ENCODE measurements at places on chromosomes 7 and 10.
A peak's percentile ranks its signal among the peaks of the same experiment; 100 is the strongest.

DNA sequence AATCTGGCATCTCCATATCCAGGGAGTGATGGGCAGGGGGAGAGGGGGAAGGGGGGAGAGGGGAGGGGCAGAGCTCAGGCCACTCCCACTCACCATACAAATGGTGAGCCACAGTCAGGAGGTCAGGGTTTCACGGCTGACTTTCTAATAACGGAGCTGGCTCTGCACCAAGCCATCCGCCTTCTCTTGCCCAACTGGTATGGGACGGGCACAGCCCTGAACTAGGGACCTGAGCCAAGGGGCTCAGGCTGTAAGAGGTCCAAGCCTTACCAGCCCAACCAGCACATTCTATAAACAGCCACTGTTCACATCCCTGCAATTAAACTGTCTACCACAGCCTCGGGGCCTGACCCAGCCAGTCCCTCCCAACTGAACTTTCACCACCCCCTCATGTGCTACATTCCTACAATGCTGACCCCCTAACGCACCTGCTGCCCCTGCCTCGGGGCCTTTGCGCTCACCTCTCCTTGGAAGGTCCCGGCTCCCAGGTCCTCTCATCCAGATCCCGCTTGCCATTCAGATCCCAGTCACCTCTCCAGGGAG lies 32.5 kb downstream of the RGS10 start:
- DNase-seq = no peak

DNA sequence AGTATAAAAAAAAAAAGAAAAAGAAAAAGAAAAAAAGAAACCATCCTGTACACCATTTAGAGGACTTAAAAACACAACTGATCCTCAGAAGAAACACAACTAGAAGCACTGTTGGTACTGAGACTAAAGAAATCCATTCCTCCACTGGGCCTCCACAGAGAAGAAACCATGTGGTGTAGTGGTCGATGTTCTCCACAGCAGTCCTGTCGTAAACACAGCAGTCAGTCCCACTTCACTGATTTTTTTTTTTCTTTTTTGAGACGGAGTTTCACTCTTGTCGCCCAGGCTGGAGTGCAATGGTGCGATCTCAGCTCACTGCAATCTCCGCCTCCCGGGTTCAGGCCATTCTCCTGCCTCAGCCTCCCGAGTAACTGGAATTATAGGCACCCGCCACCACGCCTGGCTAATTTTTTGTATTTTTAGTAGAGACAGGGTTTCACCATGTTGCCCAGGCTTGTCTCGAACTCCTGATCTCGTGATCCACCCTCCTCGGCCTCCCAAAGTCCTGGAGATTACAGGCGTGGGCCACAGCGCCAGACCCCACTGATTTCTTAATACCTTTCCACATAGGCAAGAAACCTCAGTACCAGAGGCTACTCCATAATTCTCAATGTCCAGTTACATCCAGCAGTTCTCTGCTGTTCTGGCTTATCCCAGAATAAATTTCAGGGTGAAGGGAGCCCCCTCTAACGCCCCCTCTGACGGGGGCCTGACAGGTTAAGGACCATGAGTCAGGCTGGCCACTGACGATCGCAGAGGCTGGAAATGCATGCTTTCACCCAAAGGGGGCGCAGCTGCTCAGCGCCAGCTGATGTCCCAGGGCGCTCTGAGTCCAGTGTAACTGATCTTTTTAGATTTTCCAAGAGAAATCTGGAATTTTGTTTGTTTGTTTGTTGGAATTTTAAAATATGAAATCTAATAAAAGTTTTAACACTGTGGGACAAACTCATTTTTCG lies 24.8 kb upstream of the FFAR4 start:
- DNase-seq = peak; percentile 54

GRCh38 chr10:18955061-18955460 lies 93.5 kb upstream of the MALRD1 start:
- DNase-seq = no peak

- DNase-seq = no peak
Measured at GRCh38 chr7:40848541-40849221, 713.9 kb downstream of the SUGCT start.

- no peak for DNase-seq
Measured at GRCh38 chr10:30199376-30200016, 140.1 kb upstream of the JCAD start.

GRCh38 chr10:89478085-89478738 lies 57.2 kb downstream of the SLC16A12 start:
- no peak for DNase-seq

DNA sequence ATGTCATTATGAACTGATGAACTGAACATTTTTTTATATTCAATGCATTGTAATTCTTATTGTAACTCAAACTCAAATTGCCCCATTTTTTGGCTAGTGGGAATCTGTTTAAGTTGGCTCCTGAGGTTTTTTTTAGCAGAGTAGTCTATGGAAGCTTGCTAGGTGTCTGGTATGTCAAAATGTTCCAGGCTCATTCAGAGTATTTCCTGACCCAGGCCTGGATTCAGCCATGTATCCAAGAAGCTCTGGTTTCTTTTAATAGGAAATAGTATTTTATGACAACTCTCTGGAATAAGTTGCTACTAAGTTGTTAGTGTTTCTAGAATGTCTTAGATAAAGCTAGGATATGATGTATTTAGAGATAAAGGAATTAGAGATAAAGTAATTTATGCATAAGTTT lies 288.0 kb downstream of the ARL4A start:
- no peak for DNase-seq

GRCh38 chr10:122515588-122516231 lies 44.8 kb upstream of the DMBT1 start:
- DNase-seq = peak; percentile 76

DNA sequence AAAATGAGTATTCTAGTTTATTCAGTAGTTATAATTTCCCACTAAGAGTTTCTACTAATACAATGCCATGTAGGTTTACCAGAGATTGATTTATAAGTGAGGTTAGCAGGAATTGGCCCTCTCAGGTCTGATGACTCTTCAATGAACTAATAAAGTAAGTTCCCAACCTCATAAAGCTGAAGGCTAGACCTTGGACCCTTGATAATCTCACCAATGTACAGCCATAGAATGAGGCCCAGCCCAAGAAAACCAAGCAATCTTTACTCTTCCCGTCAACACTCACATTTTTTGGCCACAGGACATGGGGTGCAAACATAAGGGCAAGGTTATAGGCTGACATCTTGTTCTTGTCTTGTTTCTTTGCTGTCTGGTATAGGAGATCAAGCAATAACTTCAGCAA lies 33.3 kb downstream of the ARHGAP19 start:
- no peak for DNase-seq

GRCh38 chr10:64086083-64086767 lies 565.0 kb downstream of the REEP3 start:
- no peak for DNase-seq

DNA sequence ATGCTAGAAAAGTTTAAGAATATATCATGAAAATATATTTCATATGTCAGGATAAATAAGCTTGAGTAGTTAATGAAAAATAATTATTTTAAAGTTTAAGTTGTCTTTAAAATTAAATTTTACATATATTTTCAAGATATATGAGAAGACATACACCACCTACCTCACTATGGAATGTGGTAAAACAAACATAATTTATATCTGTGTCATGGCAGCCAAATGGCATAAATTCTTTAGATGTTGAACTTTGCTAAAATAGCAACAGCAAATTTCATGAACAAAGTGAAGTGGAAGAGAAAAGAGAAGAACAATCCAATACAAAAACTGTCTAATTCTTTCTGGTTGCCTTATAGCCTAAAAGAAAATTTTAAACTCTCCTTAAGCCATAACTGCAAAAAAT lies 39.6 kb upstream of the SLC16A12 start:
- no peak for DNase-seq

DNA sequence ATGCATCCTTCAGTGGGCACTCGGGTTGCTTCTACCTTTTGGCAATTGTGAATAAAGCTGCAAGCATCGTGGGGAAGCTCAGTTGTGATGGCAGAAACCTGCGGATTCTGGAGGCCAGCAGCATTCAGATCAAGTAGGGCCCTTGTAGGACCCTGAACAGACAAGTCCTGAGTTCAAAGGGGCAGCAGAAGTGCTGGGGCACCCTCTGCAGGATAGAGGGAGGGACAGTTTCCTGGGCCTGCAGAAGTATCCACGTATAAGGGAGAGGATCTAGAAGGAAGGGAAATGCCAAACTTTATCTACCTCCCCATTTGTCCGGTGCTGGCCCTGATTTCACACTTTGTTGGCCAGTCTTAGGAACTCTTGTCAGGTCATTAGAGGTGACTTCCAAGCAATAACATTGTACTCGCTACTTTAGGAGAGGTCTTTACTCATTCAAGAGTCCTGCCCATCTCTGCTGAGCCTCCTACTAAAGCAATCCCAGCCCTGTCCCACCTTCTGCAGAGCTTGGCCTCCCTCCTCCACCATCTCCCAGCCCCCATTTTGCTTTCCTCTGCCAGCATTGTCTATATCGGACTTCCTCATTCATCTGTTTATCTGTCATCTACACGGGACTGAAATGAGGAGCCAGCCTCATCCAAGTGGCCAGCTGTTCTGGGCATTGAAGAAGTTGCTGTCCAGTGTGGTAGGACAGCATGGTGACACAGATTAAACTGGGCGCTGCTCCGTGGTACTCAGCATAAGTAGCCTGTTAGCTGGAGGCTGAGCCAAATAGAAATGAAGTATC lies 26.6 kb upstream of the R3HCC1L start:
- no peak for DNase-seq

DNA sequence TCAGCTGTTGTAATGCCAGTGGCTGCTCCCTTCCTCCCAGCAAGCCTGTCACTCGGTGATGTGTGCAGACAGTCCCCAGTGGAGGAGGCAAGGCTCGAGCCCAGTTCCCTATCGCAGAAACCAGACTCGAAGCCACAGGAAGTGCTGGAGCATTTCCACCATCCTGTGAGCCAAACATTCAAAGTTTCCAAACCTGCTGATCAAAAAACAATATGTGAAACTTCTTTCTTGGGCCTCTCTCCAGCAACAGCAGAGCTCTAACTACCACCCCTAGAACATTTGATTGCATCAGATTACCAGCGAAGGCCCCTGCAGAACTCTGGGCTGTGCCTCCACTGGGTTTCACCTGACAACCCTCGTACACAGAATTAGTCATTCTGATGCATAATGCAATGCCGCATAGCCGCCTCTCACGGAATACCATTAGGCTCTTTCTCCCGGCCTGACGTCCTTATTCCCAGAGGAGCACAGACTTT lies 94.0 kb downstream of the ELMO1 start:
- no peak for DNase-seq

DNA sequence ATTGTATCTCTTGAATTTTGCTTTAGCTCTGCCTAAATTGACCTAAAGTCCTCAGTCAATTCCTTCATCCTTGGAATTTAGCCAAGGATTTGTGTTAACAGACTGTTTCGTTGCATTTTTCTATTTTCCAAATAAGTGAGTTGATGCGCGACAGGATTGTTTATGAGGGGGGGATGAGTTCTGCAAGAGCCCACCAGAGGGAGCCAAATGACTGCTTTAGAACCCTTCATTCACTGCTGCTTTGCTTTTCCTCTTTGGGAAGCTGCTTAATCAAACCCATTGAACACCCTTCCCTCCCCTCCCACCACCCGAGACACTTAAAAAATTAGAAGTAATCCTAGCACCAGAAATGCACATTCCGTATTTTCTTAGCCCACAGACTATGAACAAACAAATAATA lies 33.7 kb upstream of the PTF1A start:
- peak; percentile 44 for DNase-seq

DNA sequence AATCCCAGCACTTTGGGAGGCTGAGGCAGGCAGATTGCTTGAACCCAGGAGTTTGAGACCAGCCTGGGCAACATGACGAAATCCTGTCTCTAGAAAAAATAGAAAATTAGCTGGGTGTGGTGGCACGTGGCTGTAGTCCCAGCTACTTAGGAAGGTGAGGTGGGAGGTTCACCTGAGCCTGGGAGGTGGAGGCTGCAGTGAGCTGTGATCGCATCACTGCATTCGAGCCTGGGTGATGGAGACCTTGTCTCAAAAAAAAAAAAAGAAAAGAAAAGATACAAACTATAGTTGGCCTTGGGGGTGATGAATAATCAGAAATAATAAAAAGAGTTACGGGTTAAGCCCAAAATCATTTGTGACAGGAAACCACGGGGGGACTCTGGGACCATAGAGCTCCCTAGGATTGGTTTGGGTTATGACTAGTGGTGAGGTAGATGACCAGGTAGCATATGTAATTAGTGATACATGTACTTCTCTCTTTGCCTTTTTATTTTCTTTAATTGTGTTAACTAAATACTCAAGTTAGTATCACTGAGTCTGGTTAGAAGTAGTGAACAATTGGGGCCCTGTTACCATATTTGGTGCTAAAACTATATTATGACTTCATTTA lies 10.4 kb upstream of the ASCC1 start:
- DNase-seq = no peak

- DNase-seq = no peak
Measured at GRCh38 chr7:157928171-157928794, 591.5 kb downstream of the DNAJB6 start.

- no peak for DNase-seq
Measured at GRCh38 chr10:3085785-3086567, 18.6 kb downstream of the PFKP start.

DNA sequence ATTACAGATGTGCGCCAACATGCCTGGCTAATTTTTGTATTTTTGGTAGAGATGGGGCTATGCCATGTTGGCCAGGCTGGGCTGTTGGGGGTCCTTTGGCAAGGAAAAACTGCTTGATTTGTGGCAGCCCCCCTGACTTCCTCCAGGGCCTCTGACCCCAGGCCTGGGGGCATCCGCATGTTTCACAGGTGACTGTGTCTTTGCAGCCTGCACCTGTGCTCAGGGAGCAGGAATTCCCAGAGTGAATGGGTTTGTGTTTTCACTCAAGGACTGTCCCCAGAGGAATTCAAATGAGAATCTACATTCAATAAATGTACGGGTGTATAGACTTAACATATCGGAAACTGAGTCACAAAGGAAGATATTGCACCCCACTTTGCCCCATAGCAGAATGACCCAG lies 11.6 kb upstream of the CLIP2 start:
- no peak for DNase-seq

GRCh38 chr10:132036153-132036886 lies 29.4 kb upstream of the JAKMIP3 start:
- DNase-seq = peak; percentile 14

DNA sequence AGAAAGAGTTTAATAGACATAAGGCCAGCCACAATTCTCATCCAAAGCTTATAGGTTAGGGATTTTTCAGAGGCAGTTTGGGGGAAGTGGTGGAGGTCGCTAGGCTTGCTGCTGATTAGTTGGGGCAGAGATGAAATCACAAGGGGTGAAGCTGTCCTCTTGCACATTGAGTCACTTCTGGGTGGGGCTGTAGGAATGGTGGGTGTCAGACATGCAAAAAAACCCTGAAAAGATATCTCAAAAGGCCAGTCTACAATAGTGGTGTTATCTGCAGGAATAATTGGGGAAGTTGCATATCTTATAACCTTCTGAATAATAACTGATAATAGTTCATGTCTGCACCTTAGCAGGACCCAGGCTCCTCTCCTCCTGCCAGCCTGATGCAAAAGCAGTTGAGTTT lies 2.1 kb downstream of the FAM24B start:
- DNase-seq = no peak

DNA sequence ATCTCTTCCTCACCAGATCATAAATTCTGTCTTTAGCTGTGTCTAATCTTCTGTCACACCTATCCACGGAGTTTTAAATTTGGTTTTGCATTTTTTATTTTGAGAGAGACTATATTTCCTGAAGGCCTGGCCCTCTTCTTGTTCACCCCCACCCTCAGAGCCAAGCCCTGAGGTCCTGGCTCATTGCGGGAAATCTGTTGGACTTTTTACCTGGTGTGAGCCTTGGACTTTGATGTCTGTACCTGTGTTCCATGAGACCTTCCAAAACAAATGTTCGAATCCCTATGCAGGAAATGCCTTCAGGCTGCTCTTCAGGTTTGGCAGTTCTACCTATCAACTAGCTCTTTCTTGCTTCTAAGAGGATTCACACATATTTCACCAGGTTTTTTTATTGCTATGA lies 175.2 kb upstream of the GRB10 start:
- no peak for DNase-seq

GRCh38 chr10:50417486-50417885 lies 166.2 kb upstream of the ASAH2 start:
- DNase-seq = no peak
